ENCODE measurements at places on chromosomes 12 and 14.
A peak's percentile ranks its signal among the peaks of the same experiment; 100 is the strongest.

- ATAC-seq, result no peak
Observed at GRCh38 chr12:98828802-98829600, 183.9 kb downstream of the APAF1 start.

- no peak for ATAC-seq
Observed at GRCh38 chr14:34711169-34711568, 3.2 kb downstream of the CFL2 start.

DNA sequence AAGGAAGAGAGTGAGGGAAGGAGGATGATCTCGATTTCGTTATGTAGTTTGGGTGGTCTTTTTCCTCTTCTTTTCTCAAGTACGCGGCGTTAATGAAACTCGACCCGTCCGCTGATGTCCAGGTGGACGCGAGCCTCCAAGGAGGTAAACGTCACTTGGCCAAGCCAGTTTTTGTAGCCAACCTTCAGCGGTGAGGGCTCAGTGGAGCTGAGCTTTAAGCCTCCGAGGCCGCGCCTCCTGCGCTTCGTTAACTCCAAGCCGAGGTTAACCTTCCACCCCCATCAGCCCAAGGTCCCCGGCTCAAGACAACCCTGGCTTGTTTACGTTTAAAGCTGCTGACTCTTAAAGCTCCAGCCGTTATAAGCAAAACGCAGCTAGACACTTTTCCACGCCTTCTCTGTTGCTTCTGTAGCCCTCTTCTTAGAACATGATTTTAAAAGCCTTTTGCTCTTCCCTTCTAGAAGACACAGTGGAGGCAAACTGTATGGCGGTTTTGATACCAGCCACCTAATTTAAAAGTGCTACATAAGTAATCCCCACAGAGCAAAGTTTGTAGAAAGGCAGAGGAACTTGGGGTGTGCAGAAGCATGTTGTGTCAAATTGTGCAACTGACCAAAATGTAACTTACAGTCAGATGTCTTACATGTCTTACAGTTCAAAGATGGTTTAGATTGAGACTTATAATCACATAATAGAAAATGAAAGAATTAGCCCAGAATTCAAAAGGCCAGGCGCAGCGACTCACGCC, 923 bp upstream of the ITPR2 start:
- peak; percentile 21 for ATAC-seq

GRCh38 chr12:128361400-128361995, 94.5 kb downstream of the TMEM132C start:
- no peak for ATAC-seq

All from activated T-helper 17 cell treated with anti-CD3 and anti-CD28 coated beads, Interleukin-2, amount 50 U/mL, for 72 hours (primary cell).